ENCODE measurements at places on chromosomes 3 and 15.

DNA sequence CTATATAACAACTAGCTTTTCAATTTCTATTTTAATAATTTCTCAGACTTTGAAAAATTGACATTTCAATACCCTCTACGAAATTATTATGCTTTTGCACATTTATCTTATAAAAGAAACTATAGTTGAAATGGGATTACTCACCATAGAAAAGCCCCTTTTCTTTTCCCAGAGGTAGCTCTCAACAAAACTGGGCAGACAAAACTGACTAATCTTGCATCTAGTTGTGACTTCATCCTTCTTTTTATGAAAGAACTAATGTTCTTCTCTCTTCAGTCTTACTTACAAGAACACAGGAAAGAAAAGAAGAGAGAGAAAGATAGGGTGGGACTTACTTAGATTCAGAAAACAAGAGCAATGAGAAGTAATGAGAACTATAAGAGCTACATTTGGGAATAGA is 61.0 kb downstream of the GPR160 start:
- DNase-seq: no peak

- no peak for DNase-seq
Observed at GRCh38 chr3:110903771-110904519, 167.7 kb upstream of the NECTIN3 start.

GRCh38 chr3:11282250-11283138 is 10.3 kb downstream of the ATG7 start:
- no peak for DNase-seq

DNA sequence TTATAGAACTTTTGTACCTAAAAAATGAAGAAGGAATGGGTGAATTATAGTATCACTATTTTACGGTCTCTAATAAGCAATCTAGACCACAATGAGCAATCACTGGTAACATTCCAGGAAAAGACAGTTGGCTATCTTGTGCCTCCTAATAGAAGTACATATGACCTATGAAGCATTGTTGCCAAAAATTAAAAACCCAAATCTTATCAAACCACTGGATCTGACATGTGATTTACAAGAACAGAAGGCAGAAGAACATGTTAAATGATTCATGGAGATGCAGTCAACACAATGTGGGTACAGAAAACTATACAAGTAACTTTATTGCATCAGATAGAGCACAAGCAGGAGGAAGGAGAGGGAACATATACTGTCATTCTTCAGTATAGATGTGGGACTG is 14.5 kb upstream of the HYKK start:
- DNase-seq: no peak

DNA sequence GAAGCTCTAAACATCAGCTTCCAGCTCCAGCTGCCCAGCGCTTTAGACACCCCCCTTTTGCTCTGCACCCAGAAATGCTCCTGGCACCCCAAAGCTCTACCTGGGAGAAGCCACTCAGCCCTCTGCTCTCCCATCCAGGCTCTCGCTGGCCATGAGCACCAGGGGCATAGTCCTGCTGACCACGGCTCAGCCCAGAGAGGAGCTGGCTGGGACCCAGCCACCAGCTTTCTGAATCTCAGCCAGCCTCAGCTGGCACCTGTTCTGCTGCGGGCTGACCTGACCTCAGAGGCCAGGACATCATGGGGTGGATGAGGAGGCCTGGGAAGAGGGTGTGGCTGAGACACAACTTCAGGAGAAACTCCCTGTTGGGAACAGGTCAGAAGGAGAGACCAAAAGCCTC is 8.6 kb downstream of the NTRK3 start:
- DNase-seq: no peak
